ENCODE measurements at places on chromosomes 11 and 22.

DNA sequence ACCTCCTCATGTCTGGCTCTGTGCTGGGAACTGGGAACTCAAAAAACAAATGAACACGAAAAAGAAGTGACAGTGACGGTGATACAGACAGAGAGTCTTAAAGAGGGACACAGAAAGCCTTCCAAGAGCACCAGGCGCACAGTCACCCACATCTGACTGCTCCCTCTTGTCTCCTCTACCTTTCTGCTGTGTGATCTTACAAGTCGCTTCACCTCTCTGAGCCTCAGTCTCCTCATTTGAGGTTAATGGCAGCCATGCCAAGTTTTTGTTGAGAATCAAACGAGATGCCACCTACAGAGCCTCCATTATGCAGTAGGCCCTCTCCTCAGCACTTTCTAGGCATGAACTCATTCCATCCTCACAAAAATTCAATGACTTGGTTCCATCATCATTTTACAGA lies 3.7 kb downstream of the LRRC32 start:
- DNase-seq, result no peak

- DNase-seq, result no peak
These were observed 52.0 kb downstream of the KIRREL3 start for GRCh38 chr11:126948563-126948962.

- no peak for DNase-seq
These were observed 157.8 kb downstream of the CACNA1I start for GRCh38 chr22:39728236-39728860.

- peak; percentile 82 for DNase-seq
These were observed 2.7 kb upstream of the NEAT1 start for GRCh38 chr11:65419772-65420481.

GRCh38 chr11:111793863-111794262 lies 27.7 kb upstream of the PPP2R1B start:
- DNase-seq, result no peak

DNA sequence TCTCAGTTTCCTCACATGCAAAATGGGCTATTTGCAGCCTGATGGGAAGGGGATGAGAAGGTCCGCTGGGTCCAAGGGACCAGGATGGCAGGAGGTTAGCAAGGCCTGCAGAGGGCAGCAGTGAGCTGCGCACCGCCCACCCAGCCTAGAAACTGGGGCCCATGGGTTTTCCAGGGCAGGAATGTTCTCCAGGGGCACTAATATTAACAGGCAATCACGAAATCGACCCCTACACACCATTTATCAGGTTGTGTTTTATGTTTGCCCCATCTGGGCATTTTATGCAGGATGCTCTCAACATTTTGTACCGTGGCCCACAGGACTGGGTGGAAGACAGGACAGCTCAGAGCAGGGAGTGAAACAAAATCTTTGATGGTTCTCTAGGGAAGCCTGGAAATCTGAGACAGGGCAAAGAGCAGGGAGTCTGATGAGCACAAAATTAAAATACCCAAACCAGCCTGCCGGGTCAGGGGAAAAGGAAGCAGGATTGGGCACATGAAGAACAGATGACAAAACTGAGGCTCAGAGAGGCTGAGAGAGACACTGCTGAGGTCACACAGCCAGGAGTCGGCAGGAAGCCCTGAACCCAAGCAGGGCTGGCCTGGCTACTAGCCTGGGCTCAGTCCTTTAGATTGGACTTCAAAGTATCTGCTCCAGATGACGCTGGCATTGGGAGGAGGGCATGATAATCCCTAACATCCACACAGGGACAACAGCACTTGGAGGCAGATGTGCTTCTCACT lies 1.6 kb upstream of the BCR start:
- peak; percentile 87 for DNase-seq
